ENCODE measurements at places on chromosomes 3 and 15. TPM values are rescaled to one million over a fixed set of nuclear protein-coding genes. Genes with fewer than 3 reads are reported as not detected.
A peak's percentile ranks its signal among the peaks of the same experiment; 100 is the strongest.

GRCh38 chr15:69762373-69763148 lies 309.9 kb downstream of the RPLP1 start:
- no peak for DNase-seq
- H3K4me3 ChIP-seq: no peak overlapping the region
- no peak overlapping the region for H3K27ac ChIP-seq
- peaks cover 9% of the 10 kb centered on the region for H3K4me1 ChIP-seq
- no peaks in the 10 kb centered on the region for H3K36me3 ChIP-seq
- peaks cover 23% of the 10 kb centered on the region for H3K27me3 ChIP-seq

GRCh38 chr3:133871368-133872090 lies 24.2 kb downstream of the RAB6B start:
- no peak overlapping the region for H3K4me3 ChIP-seq
- peaks cover 4% of the 10 kb centered on the region for H3K27me3 ChIP-seq
- DNase-seq: no peak
- no peaks in the 10 kb centered on the region for H3K4me1 ChIP-seq

DNA sequence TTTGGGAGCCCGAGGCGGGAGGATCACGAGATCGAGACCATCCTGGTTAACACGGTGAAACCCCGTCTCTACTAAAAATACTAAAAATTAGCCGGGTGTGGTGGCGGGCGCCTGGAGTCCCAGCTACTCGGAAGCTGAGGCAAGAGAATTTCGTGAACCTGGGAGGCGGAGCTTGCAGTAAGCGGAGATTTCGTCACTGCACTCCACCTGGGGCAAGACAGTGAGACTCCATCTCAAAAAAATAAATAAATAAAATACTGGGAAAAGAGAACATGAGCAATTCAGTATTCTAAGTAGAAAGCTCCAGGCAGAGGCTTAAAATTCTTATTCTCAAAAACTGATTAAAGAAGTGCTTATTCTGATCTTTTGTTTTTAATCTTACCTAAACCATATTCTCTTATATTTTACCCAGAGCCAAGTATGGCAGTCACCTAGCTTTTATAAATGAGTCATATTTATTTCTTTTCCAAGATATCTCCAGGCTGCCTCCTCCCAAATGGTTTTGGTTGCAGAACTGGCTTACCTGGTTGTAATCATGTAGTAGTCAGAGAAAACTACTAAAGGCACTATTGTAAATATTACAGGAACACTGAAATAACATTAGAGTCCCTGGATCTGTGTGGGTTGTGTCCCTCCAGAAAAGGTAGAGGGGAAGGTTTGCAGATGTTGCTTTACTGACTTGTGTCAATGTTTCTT lies 45.8 kb upstream of the DYNC1LI1 start:
- no peak overlapping the region for H3K4me3 ChIP-seq
- no peak for DNase-seq
- no peaks in the 10 kb centered on the region for H3K27me3 ChIP-seq
- no peaks in the 10 kb centered on the region for H3K36me3 ChIP-seq
- no peak overlapping the region for H3K27ac ChIP-seq

Gene GRAMD1C
- 7.7 TPM for total RNA-seq

DNA sequence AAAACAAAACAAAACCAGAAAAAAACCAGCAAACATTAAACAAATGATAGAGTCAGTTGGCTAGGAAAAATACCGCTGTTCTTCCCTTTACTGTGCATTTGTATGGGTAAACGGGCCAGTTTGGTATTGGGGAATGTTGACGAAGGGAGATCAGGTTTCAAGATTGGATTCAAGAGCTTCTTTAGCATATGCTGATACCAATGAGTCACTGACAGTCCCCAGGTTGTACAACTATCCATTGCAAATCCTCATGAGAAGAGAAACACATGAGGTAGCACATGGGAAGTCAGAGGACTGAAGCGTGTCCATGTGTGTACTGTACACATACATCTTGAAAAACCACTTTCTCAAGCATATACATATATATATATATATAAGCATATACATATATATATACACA lies 25.6 kb downstream of the TIGIT start:
- no peaks in the 10 kb centered on the region for H3K36me3 ChIP-seq
- H3K27me3 ChIP-seq: no peaks in the 10 kb centered on the region
- peaks cover 6% of the 10 kb centered on the region for H3K4me1 ChIP-seq
- DNase-seq: no peak
- no peak overlapping the region for H3K27ac ChIP-seq

Gene GASK1A
- 0.75 TPM for total RNA-seq

Gene CPNE9
- total RNA-seq: not detected

Gene GHSR
- not detected for total RNA-seq

GRCh38 chr3:87856126-87856525 lies 202.7 kb downstream of the CGGBP1 start:
- peaks cover 4% of the 10 kb centered on the region for H3K4me1 ChIP-seq
- H3K4me3 ChIP-seq: no peak overlapping the region
- no peak overlapping the region for H3K27ac ChIP-seq
- H3K36me3 ChIP-seq: no peaks in the 10 kb centered on the region
- DNase-seq: no peak

Gene ITIH3
- total RNA-seq: 25.0 TPM

DNA sequence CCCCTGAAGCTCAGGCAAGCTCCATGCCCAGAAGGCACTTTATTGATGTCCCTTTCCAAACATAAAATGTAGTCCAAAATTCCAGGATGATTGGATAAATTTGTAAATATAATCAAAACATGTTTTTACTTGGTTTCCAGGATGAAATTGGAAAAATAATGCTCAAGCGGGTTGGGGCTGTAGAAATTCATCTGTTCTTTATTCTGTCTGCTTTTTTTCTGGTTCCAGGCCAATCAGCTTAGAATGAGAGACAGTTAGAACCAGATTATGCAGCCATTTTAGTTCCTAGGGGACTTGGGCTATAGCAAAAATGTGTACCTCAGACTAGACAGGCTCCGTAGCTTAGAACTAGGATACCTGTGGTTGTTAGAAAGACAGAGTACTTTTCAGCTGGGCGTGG lies 450.8 kb downstream of the MCTP2 start:
- H3K36me3 ChIP-seq: no peaks in the 10 kb centered on the region
- H3K27me3 ChIP-seq: no peaks in the 10 kb centered on the region
- H3K4me3 ChIP-seq: no peak overlapping the region
- H3K4me1 ChIP-seq: peaks cover 10% of the 10 kb centered on the region
- no peak for DNase-seq
- no peak overlapping the region for H3K27ac ChIP-seq

DNA sequence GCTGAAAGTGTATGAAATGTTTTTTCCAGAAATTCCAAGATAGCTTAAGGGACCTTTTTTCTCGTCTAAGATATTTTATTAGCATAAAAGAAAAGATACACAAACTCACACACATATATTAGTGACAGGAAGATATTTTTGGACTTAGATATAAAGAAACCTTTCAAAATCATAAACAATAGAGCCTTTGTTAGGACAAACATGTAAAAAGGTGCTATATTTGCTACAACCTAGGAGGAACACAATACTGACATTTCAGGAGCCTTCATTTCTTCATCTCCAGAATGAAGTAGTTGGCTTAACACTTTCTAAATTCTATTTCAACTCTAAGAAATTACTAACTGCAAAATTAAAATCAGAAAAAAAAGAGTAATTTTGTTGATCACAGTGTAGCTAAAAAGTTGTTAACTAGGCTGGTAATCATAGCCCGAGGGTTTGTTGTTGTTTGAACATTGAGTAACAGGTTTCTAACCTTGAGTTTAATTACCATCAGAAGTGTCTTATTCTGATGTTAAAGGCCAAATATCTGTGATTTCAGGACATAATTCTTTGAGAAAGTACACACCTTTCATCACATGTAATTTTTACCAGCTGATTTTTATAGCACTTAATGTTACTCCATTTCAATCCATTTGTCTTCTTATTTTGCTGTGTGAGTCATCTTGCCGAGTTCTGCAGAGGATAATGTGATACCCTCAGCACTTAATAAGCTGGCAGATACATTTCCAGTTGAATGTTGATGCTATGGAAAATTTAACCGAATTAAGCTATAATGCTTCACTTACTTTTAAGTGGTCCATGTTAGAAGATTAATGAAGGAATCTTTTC lies 97.3 kb downstream of the MBNL1 start:
- H3K36me3 ChIP-seq: peaks cover 32% of the 10 kb centered on the region
- H3K27me3 ChIP-seq: no peaks in the 10 kb centered on the region
- H3K4me1 ChIP-seq: peaks cover 11% of the 10 kb centered on the region
- no peak overlapping the region for H3K27ac ChIP-seq
- H3K4me3 ChIP-seq: no peak overlapping the region

DNA sequence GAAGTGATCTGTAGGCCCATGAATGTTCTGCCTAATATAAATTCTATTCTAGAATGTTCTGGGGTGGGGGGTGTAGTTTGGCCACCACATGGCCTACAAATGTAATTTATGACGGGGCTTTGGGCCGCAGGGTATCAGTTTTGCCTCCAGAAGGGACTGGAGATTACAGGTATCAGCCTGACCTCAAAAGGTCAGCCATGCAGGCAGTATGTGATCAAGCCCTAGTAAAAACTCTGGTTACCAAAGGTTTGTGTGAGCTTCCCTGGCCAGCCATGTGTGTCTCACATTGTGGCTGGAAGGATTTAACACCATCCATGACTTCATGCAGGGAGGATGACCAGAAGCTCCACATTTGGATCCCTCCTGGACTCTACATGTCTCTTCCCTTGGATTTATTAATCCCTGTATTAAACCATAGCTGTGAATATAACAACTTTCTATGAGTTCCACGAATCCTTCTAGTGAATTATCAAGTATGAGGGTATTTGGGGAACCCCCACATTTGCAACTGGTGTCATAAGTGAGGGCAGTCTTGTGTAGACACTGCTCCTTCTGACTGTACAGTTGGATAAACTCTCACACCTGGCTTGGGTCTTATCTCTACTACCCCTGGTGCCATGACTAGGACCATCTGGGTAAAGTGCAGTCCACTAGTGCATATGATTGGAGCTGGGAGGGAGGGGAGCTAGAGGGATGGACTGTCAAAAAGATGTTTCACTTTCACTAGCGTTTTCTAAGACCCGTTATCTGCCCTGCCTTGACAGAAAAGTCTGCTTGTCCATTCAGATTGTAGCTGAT lies 50.0 kb upstream of the RFX7 start:
- no peak overlapping the region for H3K4me3 ChIP-seq
- DNase-seq: no peak
- H3K27me3 ChIP-seq: no peaks in the 10 kb centered on the region
- H3K4me1 ChIP-seq: no peaks in the 10 kb centered on the region

Gene PPARG
- total RNA-seq: 13.3 TPM

GRCh38 chr3:10373686-10374261 lies 52.9 kb upstream of the SEC13 start:
- peaks cover 12% of the 10 kb centered on the region for H3K27me3 ChIP-seq
- no peak overlapping the region for H3K4me3 ChIP-seq
- no peak for DNase-seq
- H3K27ac ChIP-seq: no peak overlapping the region

Gene COL6A6
- total RNA-seq: 13.3 TPM

- no peak overlapping the region for H3K4me3 ChIP-seq
- peaks cover 24% of the 10 kb centered on the region for H3K27me3 ChIP-seq
- peaks cover 30% of the 10 kb centered on the region for H3K36me3 ChIP-seq
- no peak overlapping the region for H3K27ac ChIP-seq
- no peak for DNase-seq
Measured at GRCh38 chr15:28110481-28110881, 11.4 kb upstream of the OCA2 start.

DNA sequence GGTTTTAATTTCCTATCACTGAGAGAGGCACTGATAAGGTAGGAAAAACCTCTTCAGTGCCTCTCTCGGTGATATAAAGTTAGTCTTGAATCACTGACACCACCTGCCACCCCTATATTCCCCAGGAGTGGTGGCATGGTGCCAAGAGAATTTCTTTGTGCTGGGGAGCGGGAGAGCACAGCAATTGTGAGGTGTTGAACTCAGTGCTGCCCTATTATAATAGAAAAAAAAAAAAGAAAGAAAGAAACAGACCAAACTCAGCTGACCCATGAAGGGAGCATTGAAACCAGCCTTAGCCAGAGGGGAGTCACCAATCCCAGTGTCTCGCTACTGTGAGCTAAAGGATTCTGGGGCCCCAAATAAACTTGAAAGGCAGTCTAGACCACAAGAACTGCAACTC lies 201.4 kb upstream of the STT3B start:
- no peak overlapping the region for H3K4me3 ChIP-seq
- no peaks in the 10 kb centered on the region for H3K27me3 ChIP-seq
- H3K4me1 ChIP-seq: peaks cover 7% of the 10 kb centered on the region

GRCh38 chr3:71356265-71356664 lies 227.3 kb downstream of the FOXP1 start:
- DNase-seq: no peak
- peaks cover 10% of the 10 kb centered on the region for H3K36me3 ChIP-seq
- H3K4me1 ChIP-seq: peaks cover 8% of the 10 kb centered on the region
- no peaks in the 10 kb centered on the region for H3K27me3 ChIP-seq
- no peak overlapping the region for H3K27ac ChIP-seq

- no peaks in the 10 kb centered on the region for H3K36me3 ChIP-seq
- H3K27me3 ChIP-seq: peaks cover 13% of the 10 kb centered on the region
- H3K4me3 ChIP-seq: peak overlapping the region; percentile 88
- H3K27ac ChIP-seq: peak overlapping the region; percentile 50
- DNase-seq: no peak
Measured at GRCh38 chr15:52180196-52180835, 10.9 kb downstream of the GNB5 start.

GRCh38 chr15:74983725-74984231 lies 11.6 kb upstream of the SCAMP5 start:
- no peaks in the 10 kb centered on the region for H3K4me1 ChIP-seq
- no peak for DNase-seq
- H3K27me3 ChIP-seq: peaks cover 64% of the 10 kb centered on the region
- H3K36me3 ChIP-seq: no peaks in the 10 kb centered on the region

DNA sequence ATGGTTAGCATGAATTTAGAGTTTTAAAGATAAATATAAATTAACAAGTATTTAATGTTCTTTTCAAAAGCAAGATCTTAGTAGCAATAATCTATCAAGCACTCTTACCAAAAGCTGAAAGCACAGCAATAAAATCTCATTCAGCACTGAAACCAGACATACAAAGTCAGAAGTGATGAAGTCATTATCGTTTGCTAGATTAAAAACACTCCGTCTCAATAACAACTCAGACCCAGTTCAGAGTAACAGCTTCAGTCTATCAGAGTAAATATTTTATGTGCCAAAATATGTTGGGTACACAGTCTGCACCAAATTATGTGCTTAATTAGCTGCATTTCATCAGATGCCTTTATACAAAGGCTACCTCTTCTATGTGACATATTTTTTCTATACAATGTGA lies 41.6 kb downstream of the CPA3 start:
- H3K4me3 ChIP-seq: no peak overlapping the region
- DNase-seq: no peak
- no peak overlapping the region for H3K27ac ChIP-seq
- no peaks in the 10 kb centered on the region for H3K36me3 ChIP-seq
- peaks cover 15% of the 10 kb centered on the region for H3K4me1 ChIP-seq
- peaks cover 3% of the 10 kb centered on the region for H3K27me3 ChIP-seq

- DNase-seq: no peak
- no peaks in the 10 kb centered on the region for H3K36me3 ChIP-seq
- no peak overlapping the region for H3K4me3 ChIP-seq
- no peaks in the 10 kb centered on the region for H3K27me3 ChIP-seq
- H3K4me1 ChIP-seq: no peaks in the 10 kb centered on the region
Measured at GRCh38 chr3:99479768-99480167, 158.6 kb upstream of the COL8A1 start.

- peak overlapping the region; percentile 64 for H3K27ac ChIP-seq
- no peaks in the 10 kb centered on the region for H3K36me3 ChIP-seq
- no peak overlapping the region for H3K4me3 ChIP-seq
- DNase-seq: no peak
- H3K27me3 ChIP-seq: no peaks in the 10 kb centered on the region
- H3K4me1 ChIP-seq: peaks cover 16% of the 10 kb centered on the region
Measured at GRCh38 chr3:195107593-195107992, 163.4 kb downstream of the XXYLT1 start.

Measured in mesothelial cell of epicardium (in vitro differentiated cells).